T-cell (primary cell): ENCODE measurements at places on chromosomes 6 and 20.

GRCh38 chr6:46217671-46218131 lies 46.9 kb upstream of the ENPP5 start:
- DNase-seq = no peak

- no peak for DNase-seq
Measured at GRCh38 chr6:14705841-14706377, 540.0 kb upstream of the JARID2 start.

GRCh38 chr20:33015114-33015484 lies 7.6 kb downstream of the BPIFB2 start:
- DNase-seq = no peak

- no peak for DNase-seq
Measured at GRCh38 chr20:63333241-63333836, 27.8 kb downstream of the CHRNA4 start.

DNA sequence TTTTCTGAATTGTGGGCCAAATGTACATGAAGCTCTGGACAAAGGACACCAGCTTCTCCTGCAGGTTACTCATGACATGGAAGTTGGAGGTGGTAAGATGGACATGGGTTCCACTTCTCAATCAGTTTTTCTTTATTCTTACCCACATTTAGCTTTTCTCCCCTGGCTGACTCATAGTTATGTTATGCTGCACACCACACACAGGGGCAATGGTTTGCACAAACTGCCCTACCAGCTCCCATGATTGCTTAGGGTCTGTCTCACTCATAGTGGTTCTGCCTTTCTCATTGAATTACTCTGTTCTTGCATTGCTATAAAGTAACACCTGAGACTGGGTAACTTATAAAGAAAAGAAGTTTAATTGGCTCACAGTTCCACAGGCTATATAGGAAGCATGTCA lies 4.5 kb upstream of the CD109 start:
- DNase-seq = no peak

- no peak for DNase-seq
Measured at GRCh38 chr20:9202420-9203080, 133.7 kb downstream of the PLCB4 start.

- no peak for DNase-seq
Measured at GRCh38 chr20:34771680-34772081, 53.8 kb downstream of the NCOA6 start.

DNA sequence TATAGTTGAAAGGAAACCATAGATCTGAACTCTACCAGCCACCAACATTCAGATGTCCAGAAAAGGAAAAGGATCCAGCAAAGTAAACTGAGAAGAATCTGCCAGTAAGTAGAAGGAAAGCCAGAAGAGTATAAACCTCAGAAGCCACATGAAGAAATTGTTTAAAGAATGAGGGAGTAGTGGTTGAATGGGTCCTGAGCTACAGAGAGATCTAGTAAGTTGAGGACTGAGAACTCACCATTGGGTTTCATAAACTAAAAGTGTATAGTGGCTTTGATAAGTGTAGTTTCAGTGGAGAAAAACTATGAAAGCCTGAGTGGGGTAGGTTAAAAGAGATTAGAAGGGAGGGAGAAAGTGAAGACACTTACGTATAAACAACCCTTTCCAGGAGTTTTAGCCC lies 32.0 kb upstream of the SUMO4 start:
- no peak for DNase-seq

DNA sequence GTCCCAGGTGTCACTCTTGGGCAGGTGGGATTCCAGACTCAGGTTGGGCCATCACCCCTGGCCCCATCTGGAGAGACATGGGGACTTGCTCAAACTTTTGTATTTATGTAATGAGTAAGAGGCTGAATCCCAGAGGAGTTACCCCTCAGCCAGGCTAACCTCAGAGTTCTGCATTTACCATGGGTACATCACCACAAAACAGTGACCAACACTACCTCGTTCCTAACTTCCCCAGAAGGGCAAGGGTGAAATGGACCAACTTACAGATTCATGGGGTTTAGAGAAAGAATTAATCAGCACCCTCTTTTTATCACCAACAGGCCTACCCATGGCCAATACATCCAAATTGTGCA lies 259.9 kb upstream of the MARCKS start:
- no peak for DNase-seq

DNA sequence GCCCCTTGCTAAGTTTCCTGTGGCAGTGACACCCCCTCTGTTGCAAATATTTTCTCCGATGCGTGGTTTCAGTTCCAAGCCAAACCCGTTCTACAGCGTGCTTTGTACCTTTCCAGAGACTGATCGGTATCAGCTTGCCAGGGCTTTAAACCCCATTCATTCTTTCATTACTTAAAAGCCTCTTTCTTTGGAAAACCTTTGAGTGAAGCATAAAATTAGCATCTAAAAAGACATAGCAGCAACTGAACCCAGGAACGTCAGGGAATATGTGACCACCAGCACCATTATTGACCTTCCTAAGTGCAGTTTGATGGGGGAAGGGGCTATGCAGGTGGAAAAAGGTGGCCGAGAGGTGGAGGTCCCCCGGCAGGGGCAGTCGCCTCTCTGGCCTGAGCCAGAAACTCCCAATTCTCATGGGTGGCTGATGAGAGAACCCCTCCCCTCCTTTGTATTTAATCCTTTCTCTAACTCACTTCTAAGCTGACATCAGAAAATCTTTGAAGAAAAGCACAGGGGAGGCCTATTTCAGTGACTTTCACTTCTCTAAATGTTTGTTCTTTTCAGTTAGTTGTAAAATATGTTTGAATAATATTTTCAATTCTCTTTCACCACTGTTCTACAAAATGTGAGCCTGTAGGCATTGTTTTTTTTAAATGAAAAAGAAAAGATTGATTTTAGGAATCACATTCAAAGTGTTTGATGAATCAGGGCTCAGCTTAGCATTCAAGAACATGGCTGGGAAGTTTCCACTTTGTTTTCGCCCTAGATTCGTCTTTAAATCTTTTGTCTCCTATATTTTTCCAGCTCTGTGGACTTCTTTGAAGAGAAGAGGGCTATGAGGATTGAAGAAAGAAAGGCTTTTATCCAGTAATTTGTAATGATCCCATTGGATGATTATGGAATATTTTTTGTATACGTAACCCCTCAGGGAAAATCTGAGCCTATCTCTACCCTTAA lies 89.2 kb downstream of the RSPH3 start:
- DNase-seq = no peak

DNA sequence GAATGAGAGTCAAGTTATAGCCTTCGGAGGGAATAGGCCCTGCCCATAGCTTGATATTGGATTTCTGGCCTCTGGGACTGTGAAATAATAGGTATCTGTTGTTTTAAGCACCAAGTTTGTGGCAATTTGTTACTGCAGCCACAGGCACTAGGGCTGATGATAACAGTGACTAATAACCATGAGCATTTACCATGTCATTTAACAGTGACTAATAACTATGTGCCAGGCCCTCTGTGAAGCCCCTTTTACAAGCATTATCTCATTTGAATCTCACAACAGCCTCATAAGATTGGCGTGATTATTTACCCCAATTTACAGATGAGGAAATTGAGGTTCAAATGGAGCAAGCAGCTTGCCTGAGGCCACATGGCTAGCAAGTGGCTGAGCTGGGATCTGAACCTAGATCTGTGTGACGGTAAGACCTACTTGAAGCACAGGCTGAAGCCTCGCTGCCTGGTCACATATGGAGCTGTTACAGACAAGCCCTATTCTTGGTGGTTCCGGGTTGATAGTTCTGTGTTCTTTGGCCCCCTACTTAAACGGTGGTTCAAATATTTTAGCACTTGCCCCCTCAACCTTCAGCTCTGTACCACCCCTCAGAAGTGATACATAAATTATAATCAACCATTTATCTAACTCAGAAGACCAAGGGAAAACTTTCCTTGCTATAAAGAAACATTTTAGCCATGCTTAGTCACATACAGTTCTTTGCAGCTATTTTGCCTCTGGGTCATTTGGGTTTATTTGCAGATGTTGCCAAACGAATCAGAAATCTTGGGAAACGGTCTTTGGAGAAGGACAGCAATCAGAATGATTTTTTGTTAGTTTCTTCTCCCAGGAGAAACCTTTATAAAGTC lies 98.3 kb downstream of the ELOVL5 start:
- DNase-seq = no peak

- DNase-seq = no peak
Measured at GRCh38 chr6:136429264-136430065, 120.8 kb downstream of the MAP7 start.

GRCh38 chr20:8431538-8432434 lies 299.7 kb downstream of the PLCB1 start:
- no peak for DNase-seq

GRCh38 chr20:8661229-8661952 lies 407.5 kb upstream of the PLCB4 start:
- no peak for DNase-seq

- no peak for DNase-seq
Measured at GRCh38 chr6:91097364-91097763, 510.5 kb upstream of the MAP3K7 start.

- no peak for DNase-seq
Measured at GRCh38 chr6:143103916-143104315, 43.2 kb downstream of the AIG1 start.

DNA sequence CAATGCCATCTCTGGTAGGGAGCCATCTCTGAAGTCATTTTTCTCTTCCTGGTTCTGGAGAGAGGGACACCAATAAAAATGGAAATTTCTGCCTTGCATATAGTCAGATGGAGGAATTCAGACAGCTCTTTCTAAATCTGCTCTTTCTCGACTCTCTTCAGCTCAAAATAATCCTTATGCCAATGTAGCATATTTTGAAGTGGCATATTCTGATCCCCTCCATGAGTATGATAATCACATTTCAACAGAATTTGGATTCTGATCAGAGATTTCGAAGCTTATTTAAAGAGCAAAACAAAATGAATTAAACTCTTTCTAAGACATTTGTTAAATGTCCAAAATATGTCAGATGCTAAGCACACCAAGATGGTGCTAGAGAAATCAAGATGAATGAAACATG lies 267.1 kb upstream of the BTBD3 start:
- DNase-seq = no peak

GRCh38 chr20:39800548-39800947 lies 838.4 kb downstream of the DHX35 start:
- no peak for DNase-seq

- DNase-seq = no peak
Measured at GRCh38 chr6:79466207-79466834, 70.9 kb downstream of the LCA5 start.

DNA sequence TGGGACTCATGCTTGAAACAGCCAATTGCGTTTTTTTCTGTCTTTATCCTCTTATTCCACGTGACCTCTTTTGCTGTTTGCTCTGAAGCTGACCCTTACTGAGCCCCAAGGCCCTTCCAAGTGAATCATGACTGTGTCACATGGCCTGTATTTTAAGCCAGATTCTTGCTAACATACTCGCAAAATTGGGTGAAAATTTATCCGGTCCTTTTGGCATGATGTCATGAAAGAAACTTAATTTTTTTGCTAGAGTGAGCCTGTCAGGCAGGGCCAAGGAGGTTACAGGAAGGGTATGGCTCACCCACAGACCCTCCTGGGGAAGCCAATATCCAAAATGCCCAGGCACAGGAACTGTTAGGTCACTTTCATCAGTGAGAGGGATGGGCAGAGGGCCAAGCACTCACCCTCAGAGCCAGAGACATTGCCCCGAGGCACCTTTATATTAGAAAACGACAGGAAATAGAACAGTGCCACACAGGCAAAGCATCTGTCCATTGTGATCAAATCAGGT lies 296.7 kb downstream of the CDH26 start:
- no peak for DNase-seq

DNA sequence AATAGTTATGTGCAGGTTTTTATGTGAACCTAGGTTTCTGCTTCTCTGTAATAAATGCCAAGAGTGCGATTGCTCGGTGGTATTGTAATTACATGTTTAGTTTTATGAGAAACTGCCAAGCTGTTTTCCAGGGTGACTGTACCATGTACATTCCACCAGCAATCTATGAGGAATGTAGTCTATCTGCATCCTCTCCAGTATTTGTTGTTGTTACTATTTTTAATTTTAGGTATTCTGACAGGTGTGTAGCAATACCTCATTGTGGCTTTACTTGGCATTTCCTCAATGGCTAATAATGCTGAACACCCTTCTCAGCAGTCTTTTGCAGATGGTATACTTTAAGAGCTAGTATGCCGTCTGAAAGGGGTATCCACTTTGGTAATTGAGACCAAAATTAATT lies 142.1 kb downstream of the BMP2 start:
- DNase-seq = no peak

GRCh38 chr6:39446909-39447308 lies 124.4 kb upstream of the KCNK16 start:
- DNase-seq = no peak
